Activated naive CD8-positive, alpha-beta T cell treated with anti-CD3 and anti-CD28 coated beads for 36 hours (primary cell): ENCODE measurements at places on chromosomes 16 and 17.

GRCh38 chr16:1070864-1071408 is 1.6 kb upstream of the SSTR5 start:
- H3K36me3 ChIP-seq, result peaks cover 5% of the 10 kb centered on the region
- no peak overlapping the region for H3K27ac ChIP-seq
- no peak for DNase-seq

- H3K27me3 ChIP-seq, result no peaks in the 10 kb centered on the region
- peak; percentile 63 for DNase-seq
- H3K4me1 ChIP-seq, result peaks cover 20% of the 10 kb centered on the region
- H3K36me3 ChIP-seq, result no peaks in the 10 kb centered on the region
- peak overlapping the region; percentile 94 for H3K4me3 ChIP-seq
- peak overlapping the region; percentile 54 for H3K27ac ChIP-seq
These were observed 1.1 kb downstream of the CD79B start for GRCh38 chr17:63930951-63931575.

- H3K4me1 ChIP-seq, result no peaks in the 10 kb centered on the region
- peaks cover 31% of the 10 kb centered on the region for H3K27me3 ChIP-seq
- DNase-seq, result no peak
- no peaks in the 10 kb centered on the region for H3K36me3 ChIP-seq
- H3K4me3 ChIP-seq, result no peak overlapping the region
- H3K27ac ChIP-seq, result peak overlapping the region; percentile 44
These were observed 60.1 kb upstream of the MRTFB start for GRCh38 chr16:14011001-14011400.

DNA sequence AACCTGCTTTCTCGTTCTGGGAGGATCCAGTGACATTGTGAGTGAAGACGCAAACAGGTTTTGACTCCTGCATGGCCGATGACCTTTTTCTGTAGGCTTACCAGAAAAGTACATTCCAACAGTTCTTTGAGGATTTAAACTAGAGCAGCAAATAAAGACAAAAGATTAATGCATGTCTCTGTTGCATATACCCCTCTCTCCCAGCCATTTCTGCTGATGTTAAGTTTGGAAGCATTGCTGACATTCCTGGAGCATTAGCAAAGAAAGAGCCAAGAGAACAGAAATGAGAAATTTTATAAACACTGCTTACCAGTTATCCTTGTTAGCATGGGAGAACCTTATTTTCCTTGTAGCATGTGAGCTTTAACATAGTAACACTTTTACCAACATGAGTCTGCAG is 49.3 kb downstream of the SIAH1 start:
- H3K4me1 ChIP-seq, result no peaks in the 10 kb centered on the region
- H3K27me3 ChIP-seq, result no peaks in the 10 kb centered on the region
- H3K4me3 ChIP-seq, result no peak overlapping the region
- H3K27ac ChIP-seq, result no peak overlapping the region
- peaks cover 20% of the 10 kb centered on the region for H3K36me3 ChIP-seq

GRCh38 chr16:51801635-51802034 is 650.6 kb upstream of the SALL1 start:
- no peaks in the 10 kb centered on the region for H3K36me3 ChIP-seq
- no peak overlapping the region for H3K27ac ChIP-seq
- no peak for DNase-seq

DNA sequence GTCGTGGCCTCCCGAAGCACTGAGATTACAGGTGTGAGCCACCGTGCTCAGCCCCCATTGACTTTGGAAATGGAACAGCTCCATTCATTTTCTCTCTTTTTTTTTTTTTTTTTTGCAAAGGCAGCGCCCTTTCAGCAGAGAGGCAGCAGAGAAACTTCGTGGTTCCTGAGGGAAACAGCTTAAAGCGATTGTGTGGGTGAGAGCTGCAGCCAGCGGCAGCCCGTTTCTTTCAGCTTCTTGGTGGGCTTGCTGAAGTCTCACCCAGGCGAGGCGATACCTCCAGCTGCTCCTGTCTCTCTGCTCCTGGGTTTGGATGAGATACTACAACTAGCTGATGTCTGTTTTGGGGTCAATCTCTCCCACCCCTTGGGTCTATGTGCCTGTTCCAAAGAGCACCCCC is 7.7 kb downstream of the KDM8 start:
- no peak for DNase-seq
- no peak overlapping the region for H3K4me3 ChIP-seq
- H3K27ac ChIP-seq, result peak overlapping the region; percentile 63
- no peaks in the 10 kb centered on the region for H3K27me3 ChIP-seq
- H3K36me3 ChIP-seq, result peaks cover 10% of the 10 kb centered on the region

DNA sequence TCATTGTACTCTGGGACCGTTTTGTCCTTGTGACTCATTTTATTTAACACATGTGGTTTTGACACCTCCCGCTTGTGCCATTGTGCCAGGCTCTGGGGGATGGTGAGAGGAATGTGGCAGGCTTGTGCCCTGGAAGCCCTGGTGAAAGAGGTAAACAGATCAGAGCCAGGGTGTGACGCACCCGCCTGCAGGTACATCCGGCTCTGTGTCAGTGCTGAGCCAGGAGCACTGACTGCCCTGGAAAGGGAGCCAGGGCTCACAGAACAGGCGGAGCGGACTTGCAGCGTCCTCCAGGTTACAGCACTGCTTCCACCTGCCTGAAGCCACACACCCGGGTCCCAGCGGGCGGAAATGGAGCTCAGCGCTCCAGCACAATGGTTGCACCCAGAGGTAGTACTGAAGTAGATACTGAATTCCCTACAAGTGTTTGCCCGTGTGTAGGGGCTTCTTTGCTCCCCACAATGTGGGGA is 30.6 kb downstream of the CDRT15 start:
- H3K4me3 ChIP-seq, result no peak overlapping the region
- H3K27me3 ChIP-seq, result no peaks in the 10 kb centered on the region

- H3K4me1 ChIP-seq, result peaks cover 3% of the 10 kb centered on the region
- no peak overlapping the region for H3K27ac ChIP-seq
- peak; percentile 42 for DNase-seq
- H3K36me3 ChIP-seq, result peaks cover 5% of the 10 kb centered on the region
These were observed 2.3 kb upstream of the PHF12 start for GRCh38 chr17:28953444-28954118.

GRCh38 chr17:75950855-75951554 is 10.2 kb upstream of the FBF1 start:
- no peaks in the 10 kb centered on the region for H3K36me3 ChIP-seq
- H3K4me3 ChIP-seq, result no peak overlapping the region

- H3K4me3 ChIP-seq, result no peak overlapping the region
- H3K4me1 ChIP-seq, result no peaks in the 10 kb centered on the region
- no peak overlapping the region for H3K27ac ChIP-seq
- no peaks in the 10 kb centered on the region for H3K36me3 ChIP-seq
These were observed 108.7 kb downstream of the ZFHX3 start for GRCh38 chr16:72939247-72939646.

DNA sequence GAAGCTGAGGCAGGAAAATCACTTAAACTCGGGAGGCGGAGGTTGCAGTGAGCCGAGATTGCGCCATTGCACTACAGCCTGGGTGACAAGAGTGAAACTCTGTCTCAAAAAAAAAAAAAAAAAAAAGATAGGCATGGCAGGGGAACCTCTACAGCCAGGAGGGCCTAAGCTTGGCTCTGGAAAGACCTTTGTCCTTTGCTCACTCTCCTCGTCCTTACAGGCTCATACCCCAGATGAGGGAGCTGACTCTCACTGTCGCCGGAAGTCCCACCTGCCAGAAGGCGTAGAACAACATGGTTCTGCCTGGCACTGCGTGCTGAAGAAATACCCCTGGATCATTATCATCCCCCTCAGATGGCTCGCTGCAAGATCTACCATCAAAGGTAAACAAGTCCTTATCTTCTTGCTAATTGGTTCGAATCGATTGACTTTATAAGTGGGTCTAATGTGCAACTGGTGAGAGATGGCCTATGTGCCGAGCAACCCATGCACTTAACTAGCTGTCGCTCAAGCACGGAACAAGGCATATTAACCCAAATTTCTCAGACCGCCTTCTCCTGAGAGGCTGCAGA is 29.7 kb downstream of the RTN4RL1 start:
- H3K27me3 ChIP-seq, result peaks cover 28% of the 10 kb centered on the region
- no peaks in the 10 kb centered on the region for H3K36me3 ChIP-seq
- no peak overlapping the region for H3K27ac ChIP-seq
- DNase-seq, result no peak

DNA sequence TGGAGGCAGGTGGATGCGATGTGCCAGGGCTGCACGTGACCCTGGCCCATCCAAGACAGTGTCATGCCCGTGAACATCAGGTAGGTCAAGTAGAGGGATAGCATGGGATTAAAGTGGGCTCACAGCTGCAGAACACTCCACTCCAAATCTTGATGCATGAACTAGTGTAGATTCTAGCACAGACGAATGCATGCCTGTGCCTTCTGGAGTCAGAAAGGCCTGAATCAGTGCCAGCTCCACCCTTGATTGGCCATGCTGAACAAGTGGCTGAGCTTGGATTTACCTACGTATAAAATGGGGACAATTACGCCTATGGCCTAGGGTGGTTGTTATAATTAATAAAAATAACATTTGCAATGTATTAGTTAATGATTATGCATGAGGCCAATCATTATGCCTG is 10.6 kb downstream of the IRX3 start:
- peaks cover 6% of the 10 kb centered on the region for H3K4me1 ChIP-seq
- H3K27ac ChIP-seq, result no peak overlapping the region

DNA sequence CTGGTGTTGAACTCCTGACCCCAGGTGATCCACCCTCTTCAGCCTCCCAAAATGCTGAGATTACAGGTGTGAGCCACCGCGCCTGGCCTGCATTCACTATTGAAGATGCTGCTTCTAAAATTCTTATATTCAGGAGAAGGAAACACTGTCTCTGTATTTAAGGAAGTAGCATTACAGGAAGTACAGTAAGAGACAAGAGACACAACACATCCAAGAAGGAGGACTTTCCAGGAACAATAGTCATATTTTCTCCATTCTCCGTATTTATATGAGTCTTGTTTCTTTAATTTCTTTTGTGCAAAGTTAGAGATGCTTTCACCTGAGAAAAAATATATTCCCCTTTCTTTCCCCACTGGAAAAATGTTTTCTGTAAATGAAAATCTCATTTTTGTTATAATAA is 18.3 kb upstream of the ABCA3 start:
- no peak overlapping the region for H3K27ac ChIP-seq
- DNase-seq, result no peak
- peaks cover 42% of the 10 kb centered on the region for H3K27me3 ChIP-seq
- no peaks in the 10 kb centered on the region for H3K4me1 ChIP-seq
- H3K36me3 ChIP-seq, result no peaks in the 10 kb centered on the region
- H3K4me3 ChIP-seq, result no peak overlapping the region

GRCh38 chr16:17431968-17432625 is 38.7 kb downstream of the XYLT1 start:
- H3K36me3 ChIP-seq, result peaks cover 3% of the 10 kb centered on the region
- H3K27me3 ChIP-seq, result no peaks in the 10 kb centered on the region
- DNase-seq, result no peak

GRCh38 chr16:55622272-55622671 is 33.5 kb upstream of the SLC6A2 start:
- peaks cover 3% of the 10 kb centered on the region for H3K27me3 ChIP-seq
- H3K4me1 ChIP-seq, result no peaks in the 10 kb centered on the region
- no peak overlapping the region for H3K4me3 ChIP-seq
- no peak for DNase-seq
- no peak overlapping the region for H3K27ac ChIP-seq
- no peaks in the 10 kb centered on the region for H3K36me3 ChIP-seq

DNA sequence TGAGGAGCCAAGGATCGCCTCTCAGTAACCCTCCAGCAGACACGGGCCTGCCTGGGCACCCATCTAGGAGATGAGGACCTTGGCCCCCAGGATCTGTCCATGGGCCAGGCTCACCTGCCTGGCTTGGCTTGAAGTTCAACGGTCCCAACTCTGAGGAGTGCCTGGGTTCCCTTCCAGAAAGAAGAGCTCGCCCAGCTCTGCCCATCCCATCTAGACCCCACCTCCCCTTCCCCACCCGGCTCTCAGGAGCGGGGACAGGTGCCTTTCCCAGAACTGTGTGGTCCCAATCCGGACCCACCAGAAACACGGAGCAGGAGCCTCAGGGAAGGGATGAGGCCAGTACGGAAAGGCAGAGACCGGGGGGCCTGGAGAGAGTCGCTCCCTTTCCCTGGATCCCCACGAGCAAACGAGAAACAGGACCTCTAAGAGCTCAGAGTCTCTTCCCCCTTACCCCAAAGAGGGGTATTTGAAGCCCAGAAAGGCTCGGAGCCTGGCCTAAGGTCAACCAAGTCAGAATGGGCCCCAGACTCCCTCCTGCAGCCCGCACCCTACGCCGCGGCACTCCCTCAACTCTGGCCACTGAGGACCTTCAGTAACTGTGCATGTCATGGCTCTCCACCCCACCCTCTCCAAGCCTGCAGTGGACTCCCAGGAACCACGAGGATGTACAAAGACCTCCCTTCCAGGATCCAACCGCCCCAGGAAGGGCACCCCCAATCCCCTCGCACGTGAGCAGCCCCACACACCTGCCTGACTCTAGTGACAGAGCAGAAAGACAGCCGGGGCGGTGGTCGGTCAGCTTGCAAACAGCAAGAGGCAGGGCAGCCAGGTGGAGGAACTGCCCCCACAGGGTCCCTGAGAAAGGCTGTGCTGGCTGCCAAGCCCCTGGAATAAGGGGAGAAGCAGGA is 5.4 kb downstream of the CLUH start:
- peaks cover 26% of the 10 kb centered on the region for H3K4me1 ChIP-seq
- no peaks in the 10 kb centered on the region for H3K27me3 ChIP-seq
- no peak overlapping the region for H3K4me3 ChIP-seq
- no peak overlapping the region for H3K27ac ChIP-seq

DNA sequence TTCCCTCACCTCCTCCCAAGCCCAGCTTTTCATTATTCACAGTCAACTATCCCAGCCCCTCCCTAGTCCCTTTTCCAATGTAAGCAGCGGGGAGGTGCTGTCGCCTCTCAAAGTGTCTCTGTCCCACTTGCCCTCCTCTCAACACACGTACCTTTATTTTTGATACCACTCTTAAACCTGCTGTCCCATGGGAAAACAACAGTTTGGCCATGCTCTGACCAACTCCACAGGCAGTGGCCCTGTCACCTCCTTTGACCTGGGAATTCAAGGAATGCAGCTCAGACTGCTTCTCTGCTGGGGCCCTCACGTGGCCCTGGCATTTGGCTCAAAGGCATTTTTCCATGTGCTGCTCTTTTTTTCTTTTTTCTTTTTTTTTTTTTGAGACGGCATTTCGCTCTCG is 4.2 kb downstream of the LYRM9 start:
- peaks cover 24% of the 10 kb centered on the region for H3K4me1 ChIP-seq
- H3K36me3 ChIP-seq, result no peaks in the 10 kb centered on the region
- H3K27me3 ChIP-seq, result no peaks in the 10 kb centered on the region
- no peak overlapping the region for H3K27ac ChIP-seq
- no peak overlapping the region for H3K4me3 ChIP-seq
